ENCODE measurements at places on chromosomes 1 and 21. TPM values are rescaled to one million over a fixed set of nuclear protein-coding genes. Genes with fewer than 3 reads are reported as not detected.
A peak's percentile ranks its signal among the peaks of the same experiment; 100 is the strongest.

Gene ZNF670
- total RNA-seq: 5.2 TPM

- DNase-seq: no peak
- H3K36me3 ChIP-seq: no peaks in the 10 kb centered on the region
- no peaks in the 10 kb centered on the region for H3K4me1 ChIP-seq
- no peaks in the 10 kb centered on the region for H3K27me3 ChIP-seq
- no peak overlapping the region for H3K27ac ChIP-seq
These were observed 326.3 kb upstream of the PKN2 start for GRCh38 chr1:88357729-88358128.

DNA sequence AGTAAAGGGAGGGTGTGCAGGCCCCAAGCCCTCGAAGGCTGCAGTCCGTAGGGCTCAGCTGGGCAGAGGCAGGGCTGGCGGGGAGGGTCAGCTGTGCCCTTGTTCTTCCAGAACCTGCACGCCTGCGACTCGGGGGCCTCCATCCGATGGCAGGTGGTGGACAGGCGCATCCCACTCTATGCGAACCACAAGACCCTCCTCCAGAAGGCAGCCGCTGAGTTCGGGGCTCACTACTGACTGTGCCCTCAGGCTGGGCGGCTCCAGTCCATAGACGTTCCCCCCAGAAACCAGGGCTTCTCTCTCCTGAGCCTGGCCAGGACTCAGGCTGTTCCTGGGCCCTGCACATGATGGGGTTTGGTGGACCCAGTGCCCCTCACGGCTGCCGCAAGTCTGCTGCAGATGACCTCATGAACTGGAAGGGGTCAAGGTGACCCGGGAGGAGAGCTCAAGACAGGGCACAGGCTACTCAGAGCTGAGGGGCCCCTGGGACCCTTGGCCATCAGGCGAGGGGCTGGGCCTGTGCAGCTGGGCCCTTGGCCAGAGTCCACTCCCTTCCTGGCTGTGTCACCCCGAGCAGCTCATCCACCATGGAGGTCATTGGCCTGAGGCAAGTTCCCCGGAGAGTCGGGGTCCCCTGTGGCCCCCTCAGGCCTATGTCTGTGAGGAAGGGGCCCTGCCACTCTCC is 13.6 kb upstream of the LRRC3 start:
- H3K27me3 ChIP-seq: no peaks in the 10 kb centered on the region
- no peak for DNase-seq
- H3K4me1 ChIP-seq: no peaks in the 10 kb centered on the region
- H3K4me3 ChIP-seq: no peak overlapping the region

GRCh38 chr1:2956576-2956975 is 64.7 kb upstream of the ACTRT2 start:
- H3K4me3 ChIP-seq: no peak overlapping the region
- H3K27me3 ChIP-seq: no peaks in the 10 kb centered on the region
- no peak overlapping the region for H3K27ac ChIP-seq

DNA sequence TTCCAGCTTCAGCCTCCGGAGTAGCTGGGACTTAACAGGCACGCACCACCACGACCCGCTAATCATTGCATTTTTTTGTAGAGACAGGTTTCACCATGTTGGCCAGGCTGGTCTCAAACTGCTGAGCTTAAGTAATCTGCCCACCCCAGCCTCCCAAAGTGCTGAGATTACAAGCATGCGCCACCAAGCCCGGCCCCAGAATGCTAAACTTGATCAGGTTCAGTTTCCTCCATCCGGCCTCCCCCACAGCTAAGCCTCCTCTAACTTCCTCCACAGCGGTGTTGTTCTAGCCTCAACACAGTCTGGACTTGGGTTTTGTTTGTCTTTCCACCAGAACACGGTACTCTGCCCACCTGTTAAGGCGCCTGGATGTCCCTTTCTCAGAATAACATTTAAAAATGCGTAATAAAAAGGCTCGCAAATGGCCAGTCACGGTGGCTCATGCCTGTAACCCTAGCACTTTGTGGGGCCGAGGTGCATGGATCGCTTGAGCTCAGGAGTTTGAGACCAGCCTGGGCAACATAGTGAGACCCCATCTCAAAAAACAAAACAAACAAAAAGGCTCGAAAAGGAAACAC is 2.4 kb downstream of the PARP1 start:
- DNase-seq: no peak
- no peaks in the 10 kb centered on the region for H3K27me3 ChIP-seq
- H3K4me1 ChIP-seq: peaks cover 39% of the 10 kb centered on the region
- H3K36me3 ChIP-seq: peaks cover 17% of the 10 kb centered on the region
- H3K27ac ChIP-seq: no peak overlapping the region

Gene SPSB1
- 107 TPM for total RNA-seq

Gene ANKRD34A
- 1.1 TPM for total RNA-seq

Gene OR2T2
- total RNA-seq: not detected

DNA sequence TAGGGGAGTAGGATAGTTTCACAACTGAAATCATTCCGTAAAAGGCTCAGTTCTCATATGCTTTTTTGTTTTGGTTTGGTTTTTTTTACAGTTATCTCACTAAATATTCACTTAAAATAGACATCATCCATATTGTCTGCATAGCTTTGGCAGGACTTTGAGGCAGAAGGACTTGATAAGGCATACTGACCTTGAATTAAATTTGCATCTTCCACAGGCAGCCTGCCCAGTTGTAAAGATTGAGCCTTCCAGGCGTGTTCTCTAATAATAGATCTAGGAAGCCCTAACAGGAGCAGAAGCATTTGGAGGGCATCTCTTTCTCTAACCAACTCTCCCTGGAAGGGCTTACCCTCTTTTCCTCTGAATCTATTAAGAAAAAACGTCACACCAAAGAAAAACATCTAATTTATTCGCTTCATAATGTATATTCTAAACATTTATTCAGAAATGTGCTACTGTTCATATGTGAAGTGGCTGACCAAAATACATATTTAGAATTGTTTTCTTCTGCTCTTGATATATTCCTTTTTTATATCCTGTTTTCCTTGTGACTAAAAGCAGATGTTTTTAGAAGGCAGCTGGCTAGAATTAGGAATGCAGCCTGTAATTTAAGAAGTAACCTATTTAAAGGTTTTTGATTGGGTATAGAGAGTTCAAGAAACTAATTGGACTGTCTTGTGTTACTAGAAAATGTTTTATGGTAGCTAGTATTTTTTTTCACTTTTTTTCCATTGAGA is 20.2 kb downstream of the DESI2 start:
- H3K4me1 ChIP-seq: peaks cover 18% of the 10 kb centered on the region
- peak overlapping the region; percentile 60 for H3K4me3 ChIP-seq
- no peak for DNase-seq
- no peaks in the 10 kb centered on the region for H3K27me3 ChIP-seq
- no peaks in the 10 kb centered on the region for H3K36me3 ChIP-seq

- H3K4me3 ChIP-seq: no peak overlapping the region
- H3K27ac ChIP-seq: no peak overlapping the region
- no peaks in the 10 kb centered on the region for H3K4me1 ChIP-seq
These were observed 29.4 kb downstream of the PTGFR start for GRCh38 chr1:78520216-78520615.

DNA sequence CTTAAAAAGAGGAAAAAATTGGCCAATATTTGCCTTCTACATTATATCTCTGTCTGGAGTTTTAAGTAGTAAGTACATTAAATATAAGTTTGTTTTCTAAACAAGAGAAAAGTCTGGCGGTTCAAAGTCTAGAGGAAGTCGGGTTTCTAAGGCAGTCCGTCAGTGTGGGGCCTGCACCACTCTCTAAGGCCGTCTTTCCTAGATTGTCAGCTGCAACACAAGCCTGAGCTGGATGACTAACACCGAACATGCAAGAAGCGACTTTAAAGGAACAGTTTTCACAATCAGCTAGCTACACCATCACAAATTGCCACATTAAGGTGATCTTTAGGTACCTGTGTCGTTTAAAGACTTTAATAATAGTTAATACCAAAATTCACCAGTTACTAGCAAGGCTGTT is 19.6 kb downstream of the CCSAP start:
- no peaks in the 10 kb centered on the region for H3K4me1 ChIP-seq
- DNase-seq: no peak
- no peaks in the 10 kb centered on the region for H3K27me3 ChIP-seq
- H3K36me3 ChIP-seq: peaks cover 24% of the 10 kb centered on the region

GRCh38 chr1:57674801-57675200 is 250.9 kb upstream of the DAB1 start:
- no peak for DNase-seq
- no peak overlapping the region for H3K27ac ChIP-seq
- H3K27me3 ChIP-seq: no peaks in the 10 kb centered on the region
- H3K4me1 ChIP-seq: no peaks in the 10 kb centered on the region
- H3K36me3 ChIP-seq: no peaks in the 10 kb centered on the region
- no peak overlapping the region for H3K4me3 ChIP-seq

- DNase-seq: no peak
- no peaks in the 10 kb centered on the region for H3K4me1 ChIP-seq
- H3K27ac ChIP-seq: no peak overlapping the region
- H3K4me3 ChIP-seq: no peak overlapping the region
- H3K27me3 ChIP-seq: no peaks in the 10 kb centered on the region
These were observed 40.3 kb upstream of the SPOCD1 start for GRCh38 chr1:31856140-31856539.

- peaks cover 68% of the 10 kb centered on the region for H3K4me1 ChIP-seq
- no peak for DNase-seq
- no peak overlapping the region for H3K4me3 ChIP-seq
- no peaks in the 10 kb centered on the region for H3K36me3 ChIP-seq
- no peaks in the 10 kb centered on the region for H3K27me3 ChIP-seq
These were observed 28.8 kb upstream of the FMO1 start for GRCh38 chr1:171219346-171220080.

DNA sequence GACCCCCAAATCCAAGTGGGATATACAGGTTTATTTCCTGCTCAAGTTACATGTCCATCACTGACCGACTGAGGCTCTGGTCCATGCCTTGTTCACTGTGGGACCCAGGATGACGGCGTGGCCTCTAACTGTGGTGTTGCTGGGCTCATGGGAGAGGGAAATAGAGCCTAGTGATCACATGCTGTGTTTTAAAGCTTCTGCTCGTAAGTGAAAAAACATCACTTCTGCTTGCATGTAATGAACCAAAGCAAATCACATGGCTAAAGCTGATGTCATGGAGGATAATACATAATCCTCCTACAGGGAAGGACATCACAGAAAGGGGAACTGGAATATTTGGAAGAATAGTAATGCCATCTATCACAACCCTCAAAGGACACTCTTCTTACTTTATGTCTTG is 107.6 kb downstream of the FASLG start:
- no peaks in the 10 kb centered on the region for H3K27me3 ChIP-seq
- no peaks in the 10 kb centered on the region for H3K4me1 ChIP-seq
- no peaks in the 10 kb centered on the region for H3K36me3 ChIP-seq
- no peak overlapping the region for H3K27ac ChIP-seq
- H3K4me3 ChIP-seq: no peak overlapping the region

Gene CCDC30
- total RNA-seq: 3.0 TPM

GRCh38 chr1:88678405-88678804 is 5.7 kb upstream of the PKN2 start:
- no peaks in the 10 kb centered on the region for H3K36me3 ChIP-seq

GRCh38 chr1:7116001-7116400 is 330.7 kb downstream of the CAMTA1 start:
- H3K4me3 ChIP-seq: no peak overlapping the region
- no peaks in the 10 kb centered on the region for H3K27me3 ChIP-seq

DNA sequence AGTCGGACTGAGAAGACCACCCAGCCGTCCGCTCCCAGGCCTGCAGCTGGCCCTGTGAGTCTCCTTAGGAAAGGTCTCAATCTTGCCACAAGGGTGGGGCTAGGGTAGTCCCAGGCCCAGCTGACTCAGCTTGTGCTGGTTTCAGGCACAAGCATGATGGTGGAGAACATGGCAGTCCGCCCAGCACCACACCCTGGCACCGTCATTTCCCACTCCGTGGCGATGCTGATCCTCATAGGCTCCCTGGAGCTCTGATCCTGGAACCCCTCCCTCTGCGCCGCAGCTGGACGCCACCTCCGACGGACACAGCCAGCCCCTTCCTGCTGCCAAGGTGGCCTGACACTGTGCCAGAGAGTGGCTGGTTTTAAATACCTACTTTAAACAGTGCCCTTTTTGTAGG is 10.7 kb downstream of the TMEM81 start:
- H3K27ac ChIP-seq: no peak overlapping the region
- H3K4me3 ChIP-seq: no peak overlapping the region
- no peaks in the 10 kb centered on the region for H3K36me3 ChIP-seq
- DNase-seq: no peak

DNA sequence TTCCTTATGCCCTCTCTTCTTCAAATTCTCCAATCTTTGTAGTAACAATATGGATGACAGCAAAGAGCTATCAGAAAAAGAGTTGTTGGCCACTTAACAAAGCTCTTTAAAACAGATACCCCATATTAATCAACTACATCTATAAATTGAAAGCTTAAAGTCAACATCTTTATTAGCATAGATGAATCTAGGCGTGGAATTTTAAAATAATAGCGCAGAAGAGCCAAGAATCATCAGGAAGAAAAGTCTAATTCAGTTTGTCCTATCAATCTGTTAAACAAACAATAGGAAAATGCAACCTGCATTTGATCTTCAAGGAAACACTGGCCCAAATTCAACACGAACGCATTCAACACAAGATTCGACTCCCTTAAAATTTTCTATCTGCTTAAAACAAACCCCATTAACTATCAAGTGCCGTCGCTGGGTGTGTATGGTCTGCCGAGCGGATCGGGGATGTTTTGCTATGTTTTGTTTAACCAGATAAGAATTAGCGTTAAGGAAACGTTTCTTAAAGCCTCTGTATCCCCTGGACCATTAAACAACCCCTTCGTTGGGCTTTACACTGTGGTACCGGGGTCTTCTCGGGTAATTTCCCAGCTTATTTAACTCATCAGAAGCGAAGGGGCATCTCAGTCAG is 1.0 kb downstream of the LYST start:
- H3K4me3 ChIP-seq: peak overlapping the region; percentile 93
- no peaks in the 10 kb centered on the region for H3K27me3 ChIP-seq
- no peak for DNase-seq
- no peaks in the 10 kb centered on the region for H3K36me3 ChIP-seq
- H3K27ac ChIP-seq: peak overlapping the region; percentile 96

DNA sequence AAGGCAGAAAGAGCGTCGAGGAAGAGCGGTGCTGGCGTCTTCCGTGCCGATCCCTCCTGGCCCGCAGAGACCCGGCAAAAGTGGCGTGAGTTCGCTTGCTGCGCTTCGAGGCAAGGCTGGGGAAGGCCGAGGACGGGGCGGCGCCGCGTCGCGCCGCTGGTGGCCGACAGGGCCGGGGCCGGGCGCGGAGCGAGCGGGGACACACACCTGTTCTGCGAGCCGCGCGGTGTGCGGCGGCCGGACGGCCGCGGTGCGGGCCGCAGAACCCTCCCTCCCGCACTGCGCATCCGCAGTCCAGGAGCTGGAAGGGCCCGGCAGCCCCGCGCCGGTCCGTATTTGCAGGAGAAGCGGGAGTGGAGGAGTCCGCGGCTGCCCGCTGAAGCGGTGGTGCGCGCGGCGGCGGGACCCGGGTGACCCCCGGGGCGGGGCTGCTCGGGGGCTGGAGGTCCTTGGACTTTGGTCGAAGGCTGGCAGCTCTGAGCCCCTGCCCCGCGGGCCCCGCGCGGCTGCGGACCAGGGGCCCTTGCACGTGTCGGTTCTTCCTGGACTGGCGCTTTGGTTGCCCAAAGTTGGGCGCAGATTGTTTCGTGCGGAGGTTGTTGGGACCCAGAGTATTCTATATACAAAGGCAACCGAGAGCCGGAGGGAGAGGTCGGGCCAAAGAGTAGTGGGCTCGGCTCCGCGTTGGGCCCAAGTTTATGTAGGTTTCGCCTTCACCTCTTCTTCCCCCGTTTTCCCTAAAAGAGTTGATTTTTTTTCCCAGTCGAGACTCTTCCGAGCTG is 2.6 kb downstream of the RNF220 start:
- DNase-seq: no peak
- no peaks in the 10 kb centered on the region for H3K36me3 ChIP-seq
- peak overlapping the region; percentile 73 for H3K4me3 ChIP-seq
- H3K27ac ChIP-seq: peak overlapping the region; percentile 41
- H3K4me1 ChIP-seq: peaks cover 22% of the 10 kb centered on the region
- H3K27me3 ChIP-seq: peaks cover 28% of the 10 kb centered on the region

GRCh38 chr1:95984798-95985374 is 736.7 kb upstream of the PTBP2 start:
- no peaks in the 10 kb centered on the region for H3K4me1 ChIP-seq
- no peak overlapping the region for H3K27ac ChIP-seq

Data from thoracic aorta (tissue), 2 donors.